Naive thymus-derived CD8-positive, alpha-beta T cell (primary cell): ENCODE measurements at places on chromosomes 2 and 18.

DNA sequence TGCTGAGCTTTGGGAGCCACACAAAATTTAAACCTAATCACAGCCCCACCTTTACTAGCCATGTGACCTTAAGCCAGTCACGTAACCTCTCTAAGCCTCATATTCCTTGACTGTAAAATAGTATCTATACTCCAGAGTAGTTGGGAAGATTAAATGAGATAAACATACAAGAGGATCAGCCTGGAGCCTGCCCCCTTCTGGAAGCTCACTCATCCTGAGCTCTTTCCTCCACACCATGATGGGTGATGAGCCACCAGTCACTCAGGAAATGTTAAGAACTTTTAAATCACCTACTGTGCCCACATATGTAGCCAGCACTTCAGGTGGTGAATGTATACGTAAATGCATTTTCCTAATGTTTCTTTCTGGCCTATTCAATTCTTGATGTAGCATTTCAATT is 195.9 kb upstream of the DDX18 start:
- no peak for DNase-seq

DNA sequence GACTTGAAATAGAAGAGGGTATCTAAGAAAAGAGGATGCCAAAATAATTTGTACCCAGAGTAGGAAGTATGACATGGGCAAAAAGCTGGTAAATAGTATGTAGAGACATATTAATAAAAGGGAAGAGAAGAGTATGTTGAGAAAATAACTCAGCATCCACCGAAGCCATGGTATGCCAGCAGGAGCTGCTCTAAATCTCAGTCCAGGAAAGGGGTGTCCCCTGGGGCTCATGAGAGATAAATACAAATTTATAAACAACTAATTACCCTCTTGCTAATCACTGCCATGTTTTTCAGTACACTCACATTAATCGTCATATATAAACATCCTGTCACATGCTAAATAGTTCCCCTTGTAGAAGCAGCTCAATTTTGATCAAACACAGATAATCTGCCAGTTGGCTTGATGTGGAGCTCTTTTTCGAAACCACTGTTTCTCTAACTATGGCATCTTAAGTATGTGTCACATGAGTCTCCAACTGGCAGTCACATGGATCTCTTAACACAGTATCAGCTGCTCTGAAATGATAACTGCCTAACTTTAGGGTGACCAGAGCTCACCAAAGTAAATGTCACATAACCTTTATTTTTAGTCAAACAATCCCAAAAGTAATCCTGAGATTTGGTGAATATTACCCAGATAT is 31.9 kb downstream of the EXOC6B start:
- no peak for DNase-seq

GRCh38 chr2:160826496-160826895 is 332.9 kb upstream of the RBMS1 start:
- DNase-seq = no peak

GRCh38 chr2:188159484-188159883 is 132.2 kb upstream of the GULP1 start:
- DNase-seq = no peak

- no peak for DNase-seq
Observed at GRCh38 chr2:88006912-88007439, 9.4 kb downstream of the RNU2-63P start.

GRCh38 chr2:99444222-99444621 is 45.6 kb downstream of the REV1 start:
- no peak for DNase-seq

GRCh38 chr2:114049826-114050225 is 159.9 kb downstream of the ACTR3 start:
- no peak for DNase-seq

DNA sequence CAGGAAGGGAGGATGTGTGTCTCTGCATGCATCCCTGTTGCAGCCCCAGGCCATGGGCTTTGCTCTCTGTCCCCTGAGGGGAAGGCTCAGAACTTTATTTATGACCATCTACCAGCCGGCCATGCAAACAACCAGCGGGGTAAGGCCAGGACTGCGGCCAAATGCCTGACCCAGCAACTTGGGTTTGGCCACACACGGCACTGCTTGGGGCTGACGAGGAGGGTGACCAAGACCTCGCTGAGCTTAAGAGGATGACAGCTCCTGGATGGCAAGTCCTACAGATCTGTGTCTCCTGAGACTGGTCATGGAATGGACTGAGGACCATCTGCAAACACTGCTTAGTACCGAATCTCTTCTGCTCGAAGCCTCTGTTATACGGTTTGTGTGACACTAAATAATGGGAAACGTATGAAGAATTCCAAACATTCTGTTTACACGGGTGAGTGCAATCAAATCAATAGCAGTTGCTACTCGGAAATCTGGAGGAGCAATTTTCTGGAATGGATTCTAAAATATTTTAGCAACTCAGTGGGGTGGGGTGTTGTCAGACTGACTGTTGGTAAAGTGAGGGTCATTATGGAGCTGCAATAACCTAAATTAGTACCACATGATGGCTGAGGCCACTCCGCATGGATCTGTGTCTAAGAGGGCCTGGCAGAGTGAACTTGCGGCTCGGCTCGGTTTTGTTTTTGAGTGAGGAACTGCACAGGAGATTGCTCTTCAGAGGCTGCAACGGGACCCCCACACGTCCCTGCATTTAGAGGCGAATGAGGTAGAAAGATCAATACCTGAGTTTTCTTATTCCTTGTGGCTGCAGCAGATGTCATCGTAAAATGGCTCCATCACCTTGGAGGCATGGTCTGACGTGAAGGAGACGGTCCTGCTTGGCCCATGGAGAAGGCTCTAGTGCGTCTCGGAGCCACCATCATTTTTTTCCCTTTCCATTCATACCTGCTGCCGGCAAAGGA is 26.6 kb downstream of the TMEM18 start:
- no peak for DNase-seq

GRCh38 chr2:121501554-121501953 is 29.1 kb upstream of the RNU4ATAC start:
- DNase-seq = no peak

DNA sequence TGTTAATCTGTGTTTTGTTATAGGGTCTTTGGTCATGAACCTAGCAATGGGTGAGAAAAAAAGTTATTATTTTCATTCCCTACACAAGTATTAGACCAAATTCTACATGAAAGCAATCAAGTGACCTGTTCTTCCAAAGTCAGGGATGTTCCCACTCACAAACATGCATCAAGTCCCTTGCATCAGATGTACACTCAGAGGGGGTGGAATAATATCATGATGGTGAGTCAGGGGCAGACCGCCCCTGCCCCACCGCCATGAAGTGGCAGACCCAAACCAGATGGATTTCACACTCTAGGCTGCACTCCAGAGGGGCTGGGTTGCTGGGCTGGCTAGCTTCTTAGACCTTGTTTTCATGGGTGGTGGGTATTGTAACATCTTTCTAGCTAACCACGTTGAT is 91.4 kb downstream of the ACAA2 start:
- no peak for DNase-seq
